Upper lobe of right lung (tissue), 1 donor: ENCODE measurements at places on chromosomes 3 and 15. TPM values are rescaled to one million over a fixed set of nuclear protein-coding genes. Genes with fewer than 3 reads are reported as not detected.

GRCh38 chr15:59002418-59002859, 15.0 kb downstream of the RNF111 start:
- DNase-seq, result no peak

DNA sequence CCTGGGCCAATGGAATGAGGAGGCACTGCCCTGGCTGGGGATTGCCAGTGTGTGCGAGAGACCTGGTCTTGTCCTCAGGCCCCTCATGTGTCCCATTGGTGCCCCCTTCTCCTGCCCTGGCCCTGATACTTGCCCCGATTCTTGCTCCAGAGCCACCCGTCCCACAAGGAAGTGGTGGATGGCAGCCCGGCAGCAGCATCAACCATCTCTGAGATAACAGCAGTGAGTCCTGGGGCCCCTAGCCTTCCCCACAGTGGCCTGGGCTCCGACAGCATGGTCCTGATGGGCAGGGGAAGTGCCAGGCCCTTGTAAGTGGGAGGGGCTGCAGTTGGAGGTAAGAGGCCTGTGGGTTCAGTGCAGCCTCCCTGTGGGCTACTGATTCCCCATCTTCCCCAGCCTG, 15.4 kb downstream of the VILL start:
- DNase-seq, result peak; percentile 48

GRCh38 chr3:123159926-123160635, 41.7 kb upstream of the SEC22A start:
- DNase-seq, result no peak

DNA sequence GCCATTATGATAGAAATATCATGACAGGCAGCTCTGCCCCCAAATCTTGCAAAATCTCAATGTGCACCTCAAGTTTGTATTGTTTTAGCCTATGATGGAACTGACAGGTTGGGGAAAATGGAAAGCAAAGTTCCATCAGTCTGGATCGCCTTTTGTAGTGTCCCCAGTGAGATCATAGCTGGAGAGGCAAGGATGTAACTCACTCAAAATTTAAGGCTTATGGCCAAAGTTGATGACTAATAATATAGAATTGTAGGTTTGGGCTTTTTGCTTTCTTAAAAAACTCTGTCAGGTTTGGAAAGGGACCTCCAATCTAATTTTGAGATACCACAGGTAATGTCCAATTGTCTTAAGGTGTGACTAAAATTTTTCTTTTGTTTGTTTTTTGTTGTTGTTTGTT, 1.4 kb upstream of the ACP3 start:
- no peak for DNase-seq

DNA sequence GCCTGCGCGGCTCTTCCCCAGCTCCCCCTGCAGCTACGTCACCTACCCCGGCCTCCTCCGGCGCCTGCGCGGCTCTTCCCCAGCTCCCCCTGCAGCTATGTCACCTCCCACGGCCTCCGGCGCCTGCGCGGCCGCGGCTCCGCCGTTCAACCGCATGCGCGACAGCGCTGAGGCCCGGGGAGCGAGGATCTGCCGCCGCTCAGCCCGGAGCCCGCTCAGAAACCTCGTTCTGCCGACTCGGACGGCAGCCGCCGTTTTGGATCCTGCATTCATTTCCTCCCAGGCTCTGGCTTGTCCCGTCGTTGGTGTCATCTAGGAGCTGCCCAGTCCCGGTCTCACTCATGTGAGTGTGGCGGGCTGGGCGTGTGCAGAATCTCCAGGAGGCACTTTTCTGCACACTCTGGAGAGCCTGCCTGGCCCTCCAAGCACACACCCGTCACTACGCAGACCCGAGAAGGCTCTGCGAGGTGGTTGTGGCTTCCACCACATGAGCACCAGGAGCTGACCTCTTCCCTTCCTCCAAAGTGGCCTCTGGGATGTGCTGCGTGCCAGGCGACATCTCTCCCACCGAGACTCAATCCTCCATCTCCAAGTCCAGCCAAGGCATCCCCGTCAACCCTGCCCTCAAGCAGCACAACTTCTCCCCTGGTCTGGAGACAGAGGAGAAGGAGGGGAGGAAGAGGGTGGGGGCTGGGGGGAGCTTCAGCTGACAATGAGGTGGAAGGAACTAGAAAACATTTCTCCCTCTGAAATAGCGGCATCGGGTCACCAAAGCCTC, 165.3 kb downstream of the CHSY1 start:
- no peak for DNase-seq

DNA sequence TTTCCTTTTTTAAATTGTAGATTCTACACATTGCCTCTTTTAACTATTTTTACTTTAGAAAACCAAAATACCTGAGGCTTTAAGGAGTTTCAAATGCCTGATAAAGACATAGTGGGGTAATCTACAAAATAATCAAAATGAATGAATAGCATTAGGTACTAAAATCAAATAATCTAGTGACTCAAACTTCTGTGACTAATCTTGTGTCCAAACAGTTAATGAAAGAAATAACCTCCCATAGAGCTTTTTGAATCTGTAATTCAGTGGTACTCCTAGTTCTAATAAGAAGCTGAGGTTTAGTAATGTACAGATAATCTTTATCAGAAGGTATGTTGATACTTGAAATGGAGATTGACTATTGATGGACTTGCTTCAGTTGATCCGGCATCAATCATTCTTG, 53.0 kb downstream of the DTWD1 start:
- no peak for DNase-seq

DNA sequence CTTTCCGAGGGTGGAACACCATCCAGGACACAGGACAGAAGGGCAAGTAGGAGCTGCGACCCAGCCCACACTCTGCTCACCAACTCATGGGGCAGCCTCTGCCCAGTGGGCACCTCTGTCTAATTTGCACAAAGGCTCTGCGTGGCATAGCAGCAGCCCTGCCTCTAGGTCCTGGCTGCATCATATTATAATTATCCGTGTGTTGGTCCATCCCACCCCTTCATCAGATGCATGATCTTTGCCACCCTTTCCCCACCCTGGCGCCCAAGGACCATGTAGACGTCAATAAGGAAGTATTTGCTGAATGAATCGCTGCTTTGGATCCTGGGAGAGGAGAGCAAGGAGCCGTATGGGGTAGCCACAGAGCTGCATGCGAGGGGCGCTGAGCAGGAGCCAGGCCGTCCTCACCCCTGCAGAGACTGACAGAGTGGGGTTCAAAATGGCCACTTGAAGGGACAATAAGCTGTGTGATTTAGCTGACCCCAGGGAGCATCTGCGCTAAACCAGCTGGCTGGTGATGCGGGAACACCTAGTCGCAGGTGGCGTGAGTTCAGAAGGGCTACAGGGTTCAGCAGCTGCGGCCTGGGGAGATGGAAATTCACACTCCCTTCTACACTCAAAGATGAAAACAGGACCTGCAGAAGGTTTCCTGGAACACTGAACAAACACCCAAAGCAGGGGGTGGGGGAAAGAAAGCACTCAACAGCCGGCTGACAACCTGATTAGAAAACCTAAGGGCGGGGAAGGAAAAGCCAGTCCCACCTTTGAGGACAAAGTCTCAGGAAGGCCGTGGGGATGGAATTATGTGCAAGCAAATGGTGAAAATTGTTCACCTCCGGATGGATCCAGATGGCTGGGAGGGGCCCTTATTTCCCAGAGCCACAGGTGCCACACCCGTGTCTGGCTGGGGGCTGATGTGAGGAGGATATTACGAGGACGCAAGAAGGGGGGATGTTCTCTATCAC, 6.4 kb downstream of the MGLL start:
- no peak for DNase-seq

GRCh38 chr3:194123726-194124125, 12.2 kb upstream of the HES1 start:
- DNase-seq, result no peak

DNA sequence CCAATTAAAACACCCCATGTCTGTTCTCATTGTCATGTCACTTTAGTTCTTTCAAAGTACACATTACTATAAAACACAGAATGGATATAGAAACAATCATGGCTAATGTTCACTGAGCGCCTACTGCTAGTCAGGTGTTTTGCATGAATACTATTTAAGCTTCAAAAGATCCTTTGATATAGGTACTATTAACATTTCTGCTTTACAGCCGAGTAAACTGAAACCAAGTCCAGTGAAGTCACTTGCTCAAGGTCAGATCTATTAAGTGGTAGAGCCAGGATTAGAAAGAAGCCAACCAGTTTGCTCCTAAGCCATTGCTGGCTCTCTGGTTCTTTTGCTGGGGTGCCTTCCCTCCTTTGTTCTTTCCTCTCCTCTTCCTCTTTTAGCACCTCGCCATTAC, 32.4 kb upstream of the NMNAT3 start:
- DNase-seq, result no peak

Gene ROBO2
- total RNA-seq, result 27.1 TPM

DNA sequence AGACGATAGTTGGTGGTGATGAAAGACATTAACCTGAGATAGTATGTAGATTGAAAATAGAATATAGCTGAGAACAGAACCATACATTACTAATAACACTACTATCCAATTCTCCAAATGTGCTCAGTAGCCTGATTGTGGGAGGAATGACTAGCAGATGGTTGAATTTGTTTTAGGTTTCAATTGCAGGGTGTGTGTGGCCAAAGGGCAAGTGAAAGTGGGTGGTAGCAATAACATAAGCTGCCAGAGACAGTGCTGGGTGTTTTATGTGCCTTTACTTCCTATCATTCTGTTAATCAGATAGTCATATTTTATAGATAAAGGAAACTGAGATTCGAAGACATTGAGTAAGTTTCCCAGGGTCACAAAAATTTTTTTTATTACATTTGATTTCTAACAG, 249.5 kb upstream of the ARL6 start:
- DNase-seq, result no peak

DNA sequence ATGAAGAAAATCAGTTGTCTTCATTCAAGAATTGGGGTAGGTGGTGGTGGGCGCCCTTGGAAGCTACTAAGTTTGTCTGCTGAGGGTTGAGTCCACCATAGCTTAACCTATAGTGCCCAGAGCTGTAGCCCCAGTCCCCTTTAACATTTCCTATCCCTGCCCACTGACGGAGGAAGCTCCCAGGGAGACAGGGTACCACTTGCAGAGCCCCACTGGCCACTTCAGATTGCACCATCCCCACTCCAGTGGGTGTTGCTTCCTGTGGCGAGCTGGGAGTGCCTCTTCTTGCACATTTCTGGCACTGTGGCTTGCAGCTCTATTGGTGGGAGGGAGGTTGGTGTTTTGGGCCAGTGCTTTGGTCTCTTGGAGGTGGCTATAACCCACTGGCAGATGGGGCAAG, 2.7 kb downstream of the PXYLP1 start:
- peak; percentile 74 for DNase-seq

Gene KNG1
- total RNA-seq, result 0.14 TPM

GRCh38 chr3:123271466-123272159, 69.9 kb downstream of the SEC22A start:
- DNase-seq, result no peak

DNA sequence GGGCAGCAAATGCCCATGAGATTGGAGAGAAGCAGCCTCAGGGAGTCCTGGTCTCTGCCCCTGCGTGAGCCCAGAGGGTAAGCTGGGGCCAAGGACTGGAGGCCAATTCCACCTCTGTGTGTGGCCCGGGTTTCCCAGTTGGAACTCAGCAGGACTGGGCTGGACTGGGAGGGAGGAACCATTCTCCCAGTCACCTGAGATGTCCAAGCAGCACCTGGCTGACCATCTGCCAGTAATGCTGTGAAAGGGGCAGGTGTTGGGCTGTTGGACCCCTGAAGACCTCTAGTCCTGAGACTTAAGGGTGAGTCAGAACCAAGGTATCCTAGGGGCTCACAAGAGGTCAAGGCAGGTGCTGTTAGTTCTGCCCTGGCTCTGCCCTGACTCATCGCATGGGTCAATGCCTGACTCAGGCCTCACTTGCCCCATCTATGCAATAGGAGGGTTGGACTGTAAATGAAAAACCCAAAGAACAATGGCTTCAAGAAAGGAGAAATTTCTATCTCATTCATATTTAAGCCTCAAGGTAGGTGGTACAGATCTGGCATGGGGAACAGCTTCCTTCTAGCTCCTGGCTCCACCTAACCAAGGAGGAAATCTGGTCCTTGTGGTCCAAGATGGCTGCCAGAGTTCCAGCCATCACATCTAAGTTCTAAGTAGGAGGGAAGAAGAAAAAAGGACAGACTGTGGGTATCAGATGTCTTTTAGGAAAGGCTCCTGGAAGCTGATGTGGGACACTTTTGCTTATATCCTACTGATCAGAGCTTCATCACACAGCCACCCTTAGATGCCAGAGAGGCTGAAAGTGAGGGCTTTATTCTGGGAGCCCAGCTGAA, 111.3 kb downstream of the FBLN2 start:
- DNase-seq, result no peak

GRCh38 chr3:87780811-87781210, 278.0 kb downstream of the CGGBP1 start:
- DNase-seq, result no peak

GRCh38 chr15:55999658-56000057, 6.2 kb upstream of the NEDD4 start:
- DNase-seq, result no peak

DNA sequence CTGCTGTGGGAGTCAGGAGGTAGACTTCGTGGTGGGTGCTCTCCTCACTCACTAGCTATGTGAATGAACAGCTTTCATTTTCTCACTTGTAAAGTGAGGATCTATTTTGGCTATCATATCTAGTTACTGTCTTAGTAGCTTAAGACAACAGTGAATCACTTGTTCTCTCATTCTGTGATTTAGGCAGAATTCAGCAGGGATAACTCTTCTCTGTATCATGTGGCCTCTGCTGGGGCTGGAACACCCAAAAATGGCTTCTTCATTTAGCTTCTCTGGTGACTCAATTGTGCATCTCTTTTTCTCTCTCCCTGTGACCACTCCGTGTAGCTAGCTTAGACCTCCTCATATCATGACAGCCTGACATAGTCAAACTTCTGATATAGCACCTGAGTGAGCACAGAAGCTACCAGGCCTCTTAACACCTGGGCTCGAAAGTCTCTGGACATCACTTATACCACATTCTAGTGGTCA, 68.4 kb downstream of the BFSP2 start:
- no peak for DNase-seq

DNA sequence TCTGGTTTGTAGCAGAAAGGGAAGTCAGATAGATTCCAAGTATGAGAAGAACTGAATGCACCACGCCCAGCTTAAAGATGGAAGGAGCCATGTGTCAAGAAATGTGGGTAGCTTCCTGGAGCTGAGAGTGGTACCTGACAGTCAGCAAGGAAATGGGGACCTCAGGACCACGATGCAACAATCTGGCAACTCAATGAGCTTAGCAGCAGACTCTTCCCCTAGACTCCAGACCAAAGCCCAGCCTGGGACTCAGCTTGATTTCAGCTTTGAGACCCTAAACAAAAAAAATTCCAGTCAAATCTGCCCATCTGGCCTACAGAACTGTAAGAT, 24.4 kb downstream of the MIX23 start:
- no peak for DNase-seq

DNA sequence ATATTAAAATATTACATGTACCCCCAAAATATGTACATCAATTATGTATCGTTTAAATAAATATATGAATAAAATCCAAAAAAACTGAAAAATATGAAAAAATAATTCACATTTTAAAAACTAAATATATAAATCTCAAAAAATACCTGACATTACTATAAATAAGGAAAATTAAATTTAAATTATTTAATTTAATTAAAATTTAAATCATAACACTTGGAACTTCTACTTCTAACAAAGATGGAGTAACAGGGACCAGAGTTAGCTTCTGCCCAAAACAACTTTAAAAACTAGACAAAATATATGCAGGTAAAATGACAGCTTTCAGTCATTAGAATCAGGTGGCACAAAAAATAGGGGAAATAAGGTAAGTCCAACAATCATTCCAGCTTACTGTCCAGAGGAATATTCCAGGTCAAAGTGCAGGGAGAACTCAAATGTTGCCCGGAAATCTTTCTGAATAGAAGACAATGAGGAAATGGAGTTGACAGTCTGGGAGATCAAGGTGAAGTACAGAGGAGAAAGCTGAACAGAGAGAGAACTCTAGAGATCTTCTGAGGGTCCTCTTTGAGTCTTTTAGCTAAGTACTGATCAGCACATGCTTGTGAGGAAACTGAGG, 207.7 kb upstream of the ATP11B start:
- no peak for DNase-seq

GRCh38 chr15:62254137-62254934, 89.3 kb upstream of the C2CD4B start:
- DNase-seq, result peak; percentile 72
